Endothelial cell (in vitro differentiated cells): ENCODE measurements at places on chromosomes 1 and 21.

GRCh38 chr1:2633366-2633935 lies 635 bp upstream of the MMEL1 start:
- DNase-seq, result no peak

DNA sequence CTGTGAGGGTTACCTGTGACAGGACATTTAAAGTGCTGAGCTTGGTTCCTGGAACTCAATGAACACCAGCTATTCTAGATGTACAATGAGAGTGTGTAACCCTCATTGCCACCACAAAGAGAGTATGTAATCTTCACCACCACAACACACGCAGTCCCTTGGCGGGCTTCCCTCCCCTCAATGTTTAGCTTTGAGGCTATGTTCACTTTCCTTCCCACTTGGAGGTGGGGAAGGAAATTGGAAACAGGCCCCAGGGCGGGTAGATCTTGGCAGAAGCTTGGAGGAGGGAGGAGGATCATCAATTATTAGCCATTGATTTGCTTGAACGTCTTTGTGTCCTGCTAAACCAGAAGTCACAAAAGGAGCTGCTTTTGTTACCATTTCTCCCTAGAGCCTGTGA lies 8.3 kb upstream of the COL16A1 start:
- no peak for DNase-seq

- peak; percentile 41 for DNase-seq
These were observed 25.3 kb downstream of the TMEM51 start for GRCh38 chr1:15178571-15179484.

DNA sequence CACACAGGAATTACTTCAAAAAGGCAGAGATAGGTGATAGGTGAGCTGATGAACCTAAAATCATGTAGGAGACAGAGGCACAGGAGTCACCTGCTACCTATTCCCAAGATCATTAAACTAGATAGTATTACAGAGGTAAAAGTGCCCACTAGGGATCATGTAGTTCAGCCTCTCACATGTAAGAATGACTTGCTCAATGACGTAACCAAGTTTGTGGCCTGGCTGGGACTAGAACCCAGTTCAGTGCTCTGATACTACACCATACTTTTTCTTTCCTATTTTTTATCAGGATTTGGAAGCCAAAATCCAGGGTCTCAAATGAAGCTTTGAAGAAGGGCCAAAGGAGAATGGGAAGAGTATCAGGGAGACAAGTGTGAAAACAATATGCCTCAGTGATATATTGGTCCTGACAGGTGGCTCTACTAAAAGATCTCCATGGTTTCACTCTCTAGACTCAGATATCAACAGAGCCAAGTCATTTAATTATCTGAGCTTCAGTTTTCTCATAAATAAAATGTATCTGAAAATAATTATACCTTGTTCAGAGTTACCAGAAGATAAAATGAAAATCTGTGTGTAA lies 87.3 kb upstream of the SLFNL1 start:
- DNase-seq, result no peak

DNA sequence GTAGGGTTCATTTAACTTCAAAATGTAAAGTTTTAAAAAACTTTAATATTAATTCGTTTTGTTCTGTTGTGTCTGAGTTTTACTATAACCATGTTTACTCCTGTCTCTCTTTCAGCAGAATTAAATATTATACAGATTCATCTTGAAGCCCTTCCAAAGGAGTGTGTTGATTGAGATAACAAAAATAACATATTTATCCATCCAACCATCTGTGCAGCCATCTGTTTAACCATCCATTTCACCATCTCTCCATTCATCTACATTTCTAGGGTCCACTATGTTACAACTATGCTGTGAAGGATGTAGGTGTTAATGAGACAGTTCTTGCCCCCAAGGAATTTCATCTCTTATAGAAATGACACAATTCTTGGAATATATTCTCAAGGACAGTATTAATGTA lies 36.0 kb upstream of the GNG12 start:
- no peak for DNase-seq

DNA sequence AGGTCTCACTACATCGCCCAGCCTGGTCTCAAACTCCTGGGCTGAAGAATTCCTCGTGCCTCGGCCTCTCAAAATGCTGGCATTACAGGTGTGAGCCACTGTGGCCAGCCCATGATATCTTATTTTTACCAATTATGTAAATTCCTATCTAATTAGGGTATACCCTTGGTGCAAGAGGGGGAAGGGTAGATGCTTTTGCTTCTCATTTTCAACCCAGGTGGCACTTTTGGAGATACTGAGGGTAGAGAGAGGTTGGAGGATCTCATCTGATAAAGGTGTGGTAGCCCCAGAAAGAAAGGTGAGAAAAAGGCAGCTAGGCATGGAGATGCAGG lies 17.4 kb downstream of the ENSA start:
- DNase-seq, result no peak

DNA sequence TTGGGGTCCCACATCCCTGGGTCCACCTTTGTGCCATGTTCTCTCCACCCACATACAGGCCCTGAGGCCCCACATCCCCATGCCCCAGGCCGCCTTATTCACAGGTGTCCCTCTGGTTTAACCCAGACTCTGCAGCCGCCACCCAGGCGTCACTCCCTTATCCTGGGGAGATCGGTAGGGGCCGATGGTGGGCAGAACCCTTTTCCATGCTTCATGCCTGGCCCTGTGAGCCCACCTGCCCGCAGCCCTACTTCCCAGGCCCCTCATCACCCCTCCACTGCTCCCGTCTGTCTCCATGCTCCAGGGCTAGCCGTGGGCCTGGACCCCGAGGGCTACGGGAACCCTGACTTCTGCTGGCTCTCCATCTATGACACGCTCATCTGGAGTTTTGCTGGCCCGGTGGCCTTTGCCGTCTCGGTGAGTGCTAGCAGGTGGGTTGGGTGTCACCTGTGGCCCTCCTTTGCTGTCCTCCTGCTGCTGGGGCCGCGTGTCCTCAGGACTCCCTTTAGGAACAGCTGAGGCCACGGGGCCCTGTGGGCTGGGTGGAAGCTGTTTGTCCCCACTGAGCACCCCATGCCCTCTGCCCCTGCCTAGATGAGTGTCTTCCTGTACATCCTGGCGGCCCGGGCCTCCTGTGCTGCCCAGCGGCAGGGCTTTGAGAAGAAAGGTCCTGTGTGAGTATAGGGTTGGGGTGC lies 12.2 kb downstream of the PSRC1 start:
- DNase-seq, result no peak

- no peak for DNase-seq
These were observed 102.7 kb downstream of the RUNX1 start for GRCh38 chr21:34946385-34946840.

- DNase-seq, result no peak
These were observed 1080.6 kb downstream of the PLA2G4A start for GRCh38 chr1:187909382-187909781.

GRCh38 chr1:192603218-192603787 lies 27.7 kb downstream of the RGS1 start:
- DNase-seq, result no peak

GRCh38 chr1:44839576-44839975 lies 3.5 kb downstream of the PTCH2 start:
- no peak for DNase-seq

GRCh38 chr1:235226933-235227332 lies 65.9 kb upstream of the RBM34 start:
- no peak for DNase-seq

DNA sequence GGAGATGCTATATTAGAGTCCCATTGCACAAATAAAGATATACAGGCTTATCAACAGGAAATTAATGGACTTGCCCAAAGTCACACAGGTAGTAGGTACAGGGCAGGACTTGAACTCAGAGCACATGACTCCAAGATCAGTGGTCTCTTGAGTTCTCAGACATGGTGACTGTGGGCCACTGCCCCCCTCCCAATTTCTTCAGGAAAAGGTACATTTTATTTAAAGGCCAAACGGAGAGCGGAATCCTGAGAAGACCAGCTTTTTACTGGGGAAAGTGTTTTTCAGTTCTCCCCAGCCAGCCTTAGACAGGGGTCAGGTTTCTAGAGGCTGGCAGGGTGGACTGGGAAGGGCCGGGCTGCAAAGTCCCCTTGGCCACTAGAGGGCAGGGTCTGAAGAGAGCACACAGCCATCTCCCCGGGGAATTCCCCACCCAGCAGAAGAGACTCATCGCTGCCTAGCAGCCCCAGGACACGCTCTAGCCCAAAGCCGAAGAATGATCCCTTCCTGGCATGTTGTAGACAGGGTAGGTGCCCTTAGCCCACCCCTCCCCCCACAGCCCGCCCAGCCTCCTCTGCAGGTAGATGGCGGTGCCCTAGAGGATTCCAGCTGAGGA lies 29.7 kb downstream of the ACP6 start:
- DNase-seq, result peak; percentile 78

DNA sequence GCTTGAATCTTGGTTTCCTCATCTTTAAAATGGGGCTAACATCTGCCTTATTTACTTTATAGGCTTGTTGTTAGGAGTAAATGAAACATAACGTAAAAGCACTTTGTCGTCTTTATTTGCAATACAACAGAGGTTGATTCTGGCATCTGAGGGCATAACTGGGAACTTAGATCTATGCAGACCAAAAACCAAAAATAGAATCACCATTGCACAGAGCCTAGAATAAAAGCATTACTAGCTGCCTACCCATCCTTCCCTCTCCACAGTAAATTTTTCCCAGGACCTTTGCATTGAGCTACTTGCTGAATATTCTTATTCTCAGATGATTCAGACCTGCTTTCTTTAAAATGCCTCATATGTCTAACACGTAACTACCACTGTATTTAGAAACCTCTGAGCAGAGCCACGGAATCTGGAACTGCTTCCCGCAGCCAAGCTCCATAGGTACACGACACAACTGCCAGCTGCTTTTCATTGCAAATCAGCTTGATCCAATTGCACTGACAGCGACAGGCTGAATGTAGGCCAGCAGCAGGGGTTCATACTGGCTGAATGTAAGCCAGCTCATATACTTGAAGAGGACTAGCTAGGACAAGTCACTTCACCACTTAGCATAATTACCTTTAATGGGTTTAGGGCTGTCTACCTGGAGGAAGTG lies 33.2 kb upstream of the SERBP1 start:
- DNase-seq, result no peak

DNA sequence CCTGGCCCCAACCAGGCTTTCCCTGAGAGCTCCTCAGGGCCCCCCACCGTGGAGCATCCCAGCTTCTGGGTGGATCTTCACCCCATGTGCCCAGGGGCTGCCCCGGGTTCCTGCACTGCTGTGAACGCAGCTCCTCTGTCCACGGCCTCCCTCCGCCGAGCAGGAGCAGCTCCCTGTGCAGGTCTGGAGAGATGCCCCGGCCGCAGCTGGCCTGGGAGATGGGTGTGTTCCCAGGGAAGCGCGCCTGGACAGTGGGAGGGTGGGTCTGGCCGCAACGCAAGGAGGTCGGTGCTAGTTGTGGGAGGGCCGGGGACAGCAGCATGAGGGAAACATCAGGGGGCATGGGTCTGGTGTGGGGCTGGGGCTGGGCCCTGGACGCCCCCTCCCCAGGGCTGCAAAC lies 71.3 kb downstream of the MORN1 start:
- no peak for DNase-seq

GRCh38 chr1:198254948-198255347 lies 98.2 kb downstream of the NEK7 start:
- no peak for DNase-seq

GRCh38 chr1:92754000-92754718 lies 30.7 kb downstream of the EVI5 start:
- no peak for DNase-seq

DNA sequence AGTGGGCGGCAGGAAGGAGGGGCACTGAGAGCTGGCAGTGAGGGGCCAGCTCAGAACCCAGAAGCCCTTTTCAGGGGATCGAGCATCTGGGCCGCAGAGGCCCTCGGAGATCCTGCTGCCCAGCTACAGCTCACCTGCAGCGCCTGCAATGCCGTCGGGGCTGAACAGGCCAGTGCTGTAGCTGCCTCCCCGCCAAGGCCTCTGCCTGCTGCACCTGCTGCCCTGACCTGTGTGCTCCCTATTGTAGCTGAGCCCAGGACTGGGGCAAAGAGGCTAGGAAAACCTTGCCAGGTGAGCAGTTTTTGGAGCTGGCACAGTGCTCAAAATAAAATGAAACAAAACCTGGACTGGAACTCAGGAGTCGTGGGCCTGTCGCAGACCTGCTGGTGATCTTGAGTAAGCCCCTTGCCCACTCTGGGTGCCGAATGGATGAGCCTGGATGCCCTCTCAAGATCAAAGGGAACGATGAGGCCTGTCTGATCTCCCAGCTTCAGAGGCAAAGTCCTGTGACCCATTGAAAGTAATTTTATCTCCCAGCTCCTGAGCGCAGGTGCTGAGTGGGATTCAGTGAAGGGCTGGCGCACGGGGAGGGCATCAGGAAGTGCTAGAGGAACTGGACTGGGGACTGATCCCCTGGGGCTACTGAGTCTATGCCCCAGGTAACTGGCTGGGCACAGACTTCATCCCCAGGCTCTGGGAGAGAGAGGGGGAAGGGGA lies 154.6 kb downstream of the FOXD2 start:
- DNase-seq, result no peak

DNA sequence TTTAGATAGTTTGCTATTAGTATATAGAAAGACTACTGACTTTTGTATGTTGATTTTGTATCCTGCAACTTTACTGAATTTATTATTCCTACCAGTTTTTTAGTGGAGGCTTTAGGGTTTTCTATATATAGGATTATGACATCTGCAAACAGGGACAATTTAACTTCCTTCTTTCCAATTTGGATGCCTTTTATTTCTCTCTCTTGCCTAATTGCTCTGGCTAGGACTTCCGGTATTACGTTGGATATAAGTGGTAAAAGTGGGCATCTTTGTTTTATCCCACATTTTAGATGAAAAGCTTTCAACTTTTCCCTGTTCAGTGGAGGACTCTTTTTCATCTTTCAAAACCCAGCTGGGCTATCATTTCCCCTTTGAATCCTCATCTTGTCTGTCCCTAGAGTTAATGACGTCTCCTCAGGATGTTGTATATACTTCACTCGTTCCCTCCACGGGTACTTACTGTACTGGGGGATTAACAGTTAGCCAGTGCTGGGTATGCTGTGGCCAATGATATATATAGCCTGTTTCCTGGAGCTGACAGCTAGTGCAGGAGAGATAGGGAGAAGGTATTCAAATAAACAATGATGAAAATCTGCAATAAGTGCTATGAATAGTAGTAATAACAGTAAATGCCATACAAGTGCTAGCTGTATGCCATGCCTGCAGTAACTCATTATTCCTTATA lies 9.8 kb downstream of the ACOT11 start:
- DNase-seq, result no peak

- DNase-seq, result no peak
These were observed 34.8 kb downstream of the AK4 start for GRCh38 chr1:65182658-65183268.

DNA sequence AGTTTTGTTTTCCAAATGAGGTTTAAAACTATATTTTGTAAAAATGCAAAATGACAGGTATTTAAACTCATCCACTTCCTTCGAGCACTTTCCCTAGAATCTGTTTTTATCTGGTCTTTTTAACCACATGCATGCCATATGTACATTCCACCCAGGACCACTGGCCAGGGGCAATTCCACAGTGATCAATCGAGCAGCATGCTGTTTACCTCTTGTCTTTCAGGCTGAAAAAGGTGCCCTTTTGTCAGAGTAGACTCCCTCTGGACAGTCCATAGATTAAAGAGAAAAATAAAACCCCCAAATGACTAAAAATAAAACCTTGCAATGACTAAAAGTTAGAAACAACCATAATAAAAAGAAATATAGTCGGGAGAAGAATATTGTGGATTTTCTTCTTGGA lies 313.3 kb downstream of the LMO4 start:
- no peak for DNase-seq
